M059J (cell line): ENCODE measurements at places on chromosomes 11 and 22. TPM values are rescaled to one million over a fixed set of nuclear protein-coding genes. Genes with fewer than 3 reads are reported as not detected.

DNA sequence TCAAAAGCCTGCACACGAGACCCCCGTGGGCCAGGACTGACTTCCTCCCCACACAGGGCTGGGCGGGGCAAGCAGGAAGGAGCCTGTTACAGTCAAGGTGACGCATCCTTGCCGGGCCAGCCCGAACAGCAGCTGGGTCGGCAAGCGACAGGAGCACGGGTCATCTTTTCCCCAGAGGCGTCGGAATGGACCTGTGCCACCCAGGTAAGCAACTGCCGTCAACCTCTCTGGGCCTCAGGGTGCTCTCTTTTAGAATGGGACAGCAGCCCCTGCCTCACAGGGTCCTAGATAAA is at the start of gene CYTH4:
CYTH4 (plus strand) TSS at position 124 of the 293 bp plus-strand sequence; CDS start at position 186, 62 bp downstream.
- DNase-seq = no peak

DNA sequence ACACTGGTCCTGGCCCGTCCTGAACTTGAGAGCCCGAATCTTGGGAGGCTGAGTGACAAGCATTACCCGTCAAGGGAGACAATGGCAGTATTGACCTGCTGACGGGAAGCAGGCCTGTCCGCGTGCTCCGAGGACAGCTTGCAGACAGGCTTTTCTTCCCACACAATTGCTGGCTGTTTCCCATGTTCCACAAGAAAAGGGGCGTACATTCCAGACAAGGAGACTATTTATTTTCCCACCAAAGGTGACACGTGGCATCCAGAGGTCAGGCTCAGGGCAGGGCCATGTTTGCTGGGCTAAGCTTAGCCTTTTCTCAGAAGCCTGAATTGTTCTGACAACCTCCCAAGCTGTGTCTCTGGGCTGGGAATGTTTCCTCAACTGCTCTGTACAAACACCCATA is 86.9 kb upstream of the SPON1 start:
- DNase-seq = no peak

DNA sequence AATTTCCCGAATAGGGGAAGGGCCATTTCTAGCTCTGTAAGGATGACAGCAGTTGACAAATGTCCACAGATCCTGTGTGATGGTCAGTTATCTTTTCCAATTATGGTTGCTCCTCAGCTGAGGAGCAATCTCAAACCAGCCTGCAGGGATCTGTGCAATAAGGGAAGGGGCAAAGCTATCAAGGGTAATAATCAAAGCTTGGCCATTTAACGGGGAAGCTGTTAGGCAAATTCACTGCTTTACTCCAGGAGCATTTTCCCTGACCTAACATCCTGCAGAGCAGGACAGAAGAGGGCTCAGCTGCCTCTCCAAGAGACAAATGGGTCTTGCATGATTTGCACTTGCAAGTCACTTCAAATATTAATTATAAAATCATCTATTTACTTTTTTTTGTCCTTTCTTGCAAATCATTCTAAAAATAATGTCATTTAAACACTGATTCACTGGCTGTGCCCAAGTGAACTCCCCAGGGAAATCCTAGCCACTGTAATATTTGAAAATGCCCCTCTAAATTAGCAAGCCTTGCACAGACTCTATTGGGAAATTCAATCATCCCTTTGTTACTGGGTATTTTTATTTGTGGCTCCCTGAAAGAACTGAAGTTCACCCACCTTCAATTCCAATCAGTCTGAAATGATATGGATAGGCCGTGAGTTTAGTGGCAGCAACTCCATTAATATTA is 1256.7 kb downstream of the LRRC4C start:
- no peak for DNase-seq

DNA sequence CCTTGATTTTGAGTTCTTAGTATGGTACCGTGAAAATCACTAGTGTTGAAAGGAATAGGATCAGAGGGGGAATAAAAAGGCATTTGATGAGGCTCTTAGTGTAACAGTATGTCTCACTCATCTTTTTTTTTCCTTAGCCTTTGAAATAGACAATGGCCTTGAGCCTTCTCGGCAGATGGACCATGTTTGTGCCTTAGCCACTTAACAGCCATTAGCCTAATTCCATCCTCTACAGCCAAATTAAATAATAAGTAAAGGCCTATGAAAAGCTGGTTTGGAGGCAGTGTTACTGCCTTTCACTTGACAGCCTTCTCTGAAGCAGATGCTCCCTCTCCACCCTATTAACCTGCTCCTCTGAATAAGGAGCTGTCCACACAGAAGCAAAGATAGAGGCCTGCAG is 580.7 kb downstream of the NTM start:
- DNase-seq = no peak

DNA sequence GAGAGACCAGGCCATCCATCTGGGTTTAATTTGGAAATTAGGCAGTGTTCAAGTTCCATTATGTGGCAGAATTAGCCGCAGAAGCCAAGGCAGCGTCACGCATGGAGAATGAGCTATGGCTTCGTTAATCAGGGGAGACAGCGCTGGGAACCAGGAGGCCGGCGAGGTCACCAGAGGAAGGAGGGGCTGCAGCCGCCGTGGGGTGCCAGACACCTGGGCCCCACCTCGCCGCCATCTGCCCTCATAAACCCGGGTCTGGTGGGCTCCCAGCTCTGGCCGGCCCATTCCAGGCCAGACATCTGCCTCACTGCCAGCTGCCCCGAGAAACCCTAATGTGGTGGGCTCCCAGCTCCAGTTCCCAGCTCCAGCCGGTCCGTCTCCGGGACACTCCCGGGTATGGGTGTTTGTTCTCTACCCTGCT is 676.9 kb downstream of the BRD1 start:
- DNase-seq = no peak

Gene TMEM151A
- not detected in 2 replicates for total RNA-seq

Gene PARVG
- not detected in 2 replicates for total RNA-seq

Gene MICALL1
- total RNA-seq = 7.1 and 13.7 TPM in 2 replicates
